Renal cortical epithelial cell (primary cell): ENCODE measurements at places on chromosomes 1 and 21.

DNA sequence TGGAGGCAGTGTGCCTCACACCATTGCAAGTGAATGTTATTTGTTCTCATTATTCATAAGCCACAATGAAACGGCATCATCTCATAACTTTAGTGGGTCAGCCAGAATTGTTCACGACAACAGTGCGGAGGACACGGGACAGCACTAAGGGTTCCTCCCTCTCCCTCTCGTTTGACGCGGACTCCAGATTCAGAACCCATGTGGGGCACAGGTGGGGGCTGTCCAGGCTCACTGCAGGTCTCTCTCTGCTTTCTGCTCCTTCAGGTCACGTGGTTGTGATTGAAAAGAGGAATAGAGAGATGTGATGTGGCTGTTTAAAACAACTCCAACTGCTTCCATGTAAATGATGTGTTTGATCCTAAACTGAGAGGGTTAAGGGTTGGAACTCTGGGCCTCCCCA lies 13.5 kb downstream of the RUNX1 start:
- DNase-seq, result no peak

- DNase-seq, result peak; percentile 33
Measured at GRCh38 chr1:203996126-203996525, 76.8 kb upstream of the SOX13 start.

- DNase-seq, result no peak
Measured at GRCh38 chr1:230972855-230973271, 5.8 kb downstream of the TTC13 start.

GRCh38 chr1:171138980-171139379 lies 46.1 kb upstream of the FMO2 start:
- DNase-seq, result no peak

GRCh38 chr1:10672343-10673050 lies 123.9 kb downstream of the CASZ1 start:
- DNase-seq, result no peak

GRCh38 chr1:62841587-62842169 lies 57.7 kb downstream of the ATG4C start:
- DNase-seq, result peak; percentile 72

DNA sequence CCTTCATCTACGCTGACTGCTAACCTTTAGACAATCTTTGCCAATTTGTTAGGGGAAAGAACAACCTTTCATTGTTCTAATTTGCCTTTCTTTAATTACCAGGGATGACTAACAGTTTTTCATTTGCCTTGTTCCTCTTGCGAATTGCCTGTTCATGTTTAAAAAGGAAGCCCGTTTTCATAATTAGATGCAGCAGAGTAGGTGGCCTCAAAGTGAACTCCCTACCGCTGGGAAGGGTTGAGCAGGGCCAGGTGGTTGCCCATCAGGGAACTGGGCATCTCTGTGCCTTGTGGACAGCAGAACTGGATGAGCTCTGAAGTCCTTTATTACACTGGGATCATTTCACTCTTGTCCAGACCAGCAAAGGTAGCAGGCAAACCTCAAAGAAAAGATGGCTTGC lies 59.0 kb downstream of the HIVEP3 start:
- peak; percentile 47 for DNase-seq

GRCh38 chr1:87980494-87980893 lies 651.8 kb downstream of the LMO4 start:
- no peak for DNase-seq

GRCh38 chr1:88080875-88081274 lies 603.2 kb upstream of the PKN2 start:
- DNase-seq, result no peak

DNA sequence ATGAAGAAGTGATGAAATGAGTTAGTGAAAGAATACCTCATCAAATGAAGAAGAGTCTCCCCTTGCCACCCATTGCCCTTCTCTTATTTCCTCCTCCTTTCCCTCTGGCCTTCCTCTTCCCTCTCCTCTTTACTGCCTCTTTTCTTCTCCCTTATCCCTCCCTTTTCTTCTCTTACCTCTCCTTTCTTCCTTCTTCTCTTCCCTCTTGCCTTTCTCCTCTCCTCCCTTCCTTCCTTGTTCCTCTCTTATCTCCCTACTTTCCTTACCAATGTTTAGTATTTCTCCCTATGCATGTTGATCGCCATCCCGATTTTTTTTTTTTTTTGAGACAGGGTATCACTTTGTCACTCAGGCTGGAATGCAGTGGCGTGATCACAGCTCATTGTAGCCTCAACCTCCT lies 8.8 kb downstream of the MROH7 start:
- no peak for DNase-seq

DNA sequence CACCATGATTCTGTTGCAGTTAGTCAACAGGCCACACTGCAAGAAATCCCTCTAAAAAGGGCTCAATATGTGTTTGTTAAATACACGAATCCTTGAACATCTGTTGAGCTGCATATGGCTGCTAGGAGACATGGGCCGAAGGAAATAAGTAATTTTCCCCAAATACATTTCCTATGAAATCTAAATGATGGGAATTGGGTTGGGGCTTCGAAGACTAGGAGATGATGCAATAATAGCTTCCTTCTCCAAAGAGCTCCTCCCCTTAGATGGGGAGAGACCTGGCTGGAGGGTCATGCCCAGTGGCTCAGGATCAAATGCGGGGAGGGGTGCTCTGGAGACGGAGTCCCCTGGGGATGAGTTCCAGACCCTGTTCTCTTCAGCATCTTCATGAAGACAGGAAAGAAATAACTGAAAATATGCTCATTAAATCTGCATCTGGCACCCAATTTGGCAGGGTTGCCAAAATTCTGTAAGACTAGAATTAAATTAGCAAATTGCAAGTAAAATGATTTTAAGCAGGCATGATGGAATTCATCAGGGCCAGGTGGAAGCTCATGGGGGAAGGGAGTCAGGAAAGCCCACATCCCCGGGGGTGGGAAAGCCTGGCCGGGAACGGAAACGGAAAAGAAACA lies 165.0 kb upstream of the EDN2 start:
- DNase-seq, result no peak

- no peak for DNase-seq
Measured at GRCh38 chr1:244186372-244186771, 135.3 kb downstream of the ZBTB18 start.

- no peak for DNase-seq
Measured at GRCh38 chr1:167168424-167168823, 52.3 kb upstream of the POU2F1 start.
